ENCODE measurements at places on chromosomes 1 and 21. TPM values are rescaled to one million over a fixed set of nuclear protein-coding genes. Genes with fewer than 3 reads are reported as not detected.

The LAMTOR2 gene
- 61.0 TPM for total RNA-seq

DNA sequence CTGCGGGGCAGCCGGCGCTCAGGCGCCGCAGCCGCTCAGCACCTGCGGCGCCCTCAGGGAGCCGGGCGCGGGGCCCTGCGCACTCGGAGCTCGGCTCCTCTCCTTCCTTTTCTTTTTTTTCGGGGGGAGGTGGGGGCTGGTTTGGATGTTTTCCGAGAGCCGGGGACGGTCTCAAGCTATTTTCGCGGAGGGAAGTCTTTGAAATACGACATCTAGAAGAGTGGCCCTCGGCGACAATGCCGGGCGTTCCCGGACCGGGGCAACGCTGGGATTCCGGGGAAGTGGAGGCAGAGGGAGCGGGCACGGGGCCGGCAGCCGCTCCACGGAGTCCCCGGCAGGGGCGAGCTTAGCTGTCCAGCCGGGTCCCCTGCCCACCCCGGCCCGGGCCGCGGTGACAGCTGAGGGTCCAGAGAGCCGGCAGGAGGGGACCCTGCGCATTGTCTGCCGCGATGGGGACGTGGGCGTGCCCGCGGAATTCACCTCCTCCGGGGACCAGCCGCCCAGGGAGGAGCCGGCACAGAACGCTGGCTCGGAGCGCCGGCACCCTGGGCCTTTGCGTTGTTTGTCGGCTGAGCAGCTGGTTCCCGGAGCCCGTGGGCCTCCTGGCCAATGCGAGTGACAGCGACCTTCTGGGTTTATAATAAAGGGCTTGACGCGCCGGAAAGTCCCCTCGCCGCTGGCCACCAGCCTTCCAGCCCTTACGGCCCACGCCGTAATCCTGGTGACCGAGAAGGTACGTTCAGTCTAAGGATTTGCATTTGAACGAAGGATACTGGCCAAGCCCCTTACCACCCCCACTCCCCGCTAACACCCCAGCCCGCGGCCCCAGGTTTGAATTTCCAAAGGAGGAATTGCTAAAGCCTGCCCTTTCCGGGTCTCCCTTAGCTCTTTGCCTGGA lies 582 bp downstream of the SLC37A1 start:
- peaks cover 19% of the 10 kb centered on the region for H3K36me3 ChIP-seq
- peaks cover 11% of the 10 kb centered on the region for H3K27me3 ChIP-seq
- H3K4me3 ChIP-seq = peak overlapping the region; percentile 82
- peaks cover 29% of the 10 kb centered on the region for H3K4me1 ChIP-seq
- H3K27ac ChIP-seq = peak overlapping the region; percentile 89

DNA sequence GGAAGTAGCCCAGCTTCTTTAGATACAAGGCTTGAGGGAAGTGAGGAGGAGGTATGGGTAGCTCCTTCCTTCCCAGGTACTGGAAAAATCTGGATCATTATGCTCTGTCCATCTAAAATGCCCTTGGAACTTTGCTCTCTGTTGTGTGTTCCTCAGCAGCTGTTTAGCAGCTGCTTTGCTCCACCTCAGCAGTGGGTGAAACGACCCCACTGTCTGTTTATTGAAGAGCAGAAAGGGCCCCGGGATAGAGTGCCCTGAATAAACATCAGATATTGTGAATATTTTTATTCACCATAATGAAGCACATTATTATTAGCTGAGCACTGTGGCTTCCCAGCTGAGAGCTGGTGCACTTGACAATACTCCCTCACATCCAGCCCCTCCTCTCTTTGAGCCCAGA lies 237.9 kb downstream of the PBX1 start:
- no peak overlapping the region for H3K4me3 ChIP-seq
- no peak for DNase-seq
- no peaks in the 10 kb centered on the region for H3K4me1 ChIP-seq
- no peaks in the 10 kb centered on the region for H3K36me3 ChIP-seq

DNA sequence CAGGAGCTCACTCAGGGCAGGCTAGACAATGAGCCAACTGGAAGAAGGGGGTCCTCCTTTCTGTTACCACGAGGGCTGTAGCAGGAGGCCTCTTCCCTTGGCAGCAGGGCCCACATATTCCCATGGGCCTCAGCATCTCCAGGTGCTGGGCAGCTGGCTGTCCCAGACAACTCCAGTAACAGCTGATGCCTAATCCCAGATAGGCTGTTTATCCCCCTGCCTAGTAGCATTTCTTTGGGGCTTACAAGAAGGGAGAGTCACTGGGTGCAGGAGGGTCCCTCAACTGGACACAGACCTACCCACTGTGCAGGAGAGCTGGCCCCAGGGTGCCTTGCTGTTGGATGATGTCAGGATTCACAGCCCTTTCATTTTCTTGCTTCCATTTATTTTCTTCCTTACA lies 278.2 kb downstream of the DSCAM start:
- H3K36me3 ChIP-seq = no peaks in the 10 kb centered on the region
- no peaks in the 10 kb centered on the region for H3K4me1 ChIP-seq
- no peak overlapping the region for H3K27ac ChIP-seq
- H3K27me3 ChIP-seq = no peaks in the 10 kb centered on the region
- no peak for DNase-seq

All from activated CD4-positive, alpha-beta T cell treated with anti-CD3 and anti-CD28 coated beads, Interleukin-2, amount 10 ng/mL, durations not matched to agents 7 days and 5 days (primary cell).